ENCODE measurements at places on chromosomes 4 and X.

DNA sequence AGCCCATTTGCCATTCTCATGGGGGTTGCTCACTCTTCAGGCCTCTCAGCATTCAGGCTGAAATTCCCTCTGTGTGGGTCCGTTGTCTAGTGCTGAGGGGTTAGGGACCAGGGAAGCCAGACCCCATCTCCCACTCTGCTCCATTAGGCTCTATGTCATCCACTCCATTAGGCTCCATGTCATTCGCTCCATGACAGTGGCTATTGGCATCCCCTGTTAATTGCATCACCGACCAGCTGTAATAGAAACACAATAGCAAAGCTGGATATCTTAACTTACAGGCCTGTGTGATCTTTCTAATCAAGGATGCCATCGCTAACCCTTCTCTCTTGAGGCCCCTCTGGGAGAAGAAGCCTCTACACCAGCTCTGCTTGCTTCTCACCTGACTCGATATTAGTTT is 25.7 kb upstream of the ZNF518B start:
- DNase-seq: no peak

GRCh38 chrX:125444659-125445058 is 125.0 kb downstream of the TEX13C start:
- no peak for DNase-seq

DNA sequence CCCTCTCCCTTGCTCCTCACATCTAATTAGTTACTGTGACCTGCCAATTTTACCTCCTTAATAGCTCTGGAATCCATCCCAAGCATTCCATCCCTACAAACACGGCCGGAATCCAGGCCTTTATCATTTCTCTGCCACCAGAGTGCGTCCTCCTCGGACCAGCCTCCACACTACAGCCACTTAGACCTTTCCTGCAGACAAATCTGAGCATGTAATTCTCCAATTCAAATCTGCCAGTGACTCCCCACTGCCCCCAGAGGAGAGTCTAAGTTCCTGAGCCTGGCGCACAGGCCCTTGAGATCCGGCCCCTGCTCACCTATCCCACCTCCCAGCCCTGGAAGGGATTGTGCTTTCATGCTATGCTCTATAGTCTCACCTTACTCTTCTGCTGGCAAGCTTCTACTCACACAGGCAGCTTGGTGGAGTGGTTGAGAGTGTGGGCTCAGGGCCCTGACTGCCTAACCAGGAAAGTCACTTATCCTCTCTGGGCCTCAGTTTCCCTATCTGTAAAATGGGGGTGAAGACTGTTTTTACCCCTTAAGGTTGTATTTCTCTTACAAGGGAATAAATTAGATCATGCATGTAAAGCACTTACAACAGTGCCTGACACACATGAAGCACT is 31.2 kb downstream of the PJA1 start:
- DNase-seq: no peak

- no peak for DNase-seq
Observed at GRCh38 chr4:126604268-126604867, 1028.4 kb upstream of the INTU start.

GRCh38 chr4:162938738-162939485 is 227.8 kb downstream of the NAF1 start:
- DNase-seq: no peak

- DNase-seq: no peak
Observed at GRCh38 chr4:176276710-176277109, 7.7 kb upstream of the ASB5 start.

DNA sequence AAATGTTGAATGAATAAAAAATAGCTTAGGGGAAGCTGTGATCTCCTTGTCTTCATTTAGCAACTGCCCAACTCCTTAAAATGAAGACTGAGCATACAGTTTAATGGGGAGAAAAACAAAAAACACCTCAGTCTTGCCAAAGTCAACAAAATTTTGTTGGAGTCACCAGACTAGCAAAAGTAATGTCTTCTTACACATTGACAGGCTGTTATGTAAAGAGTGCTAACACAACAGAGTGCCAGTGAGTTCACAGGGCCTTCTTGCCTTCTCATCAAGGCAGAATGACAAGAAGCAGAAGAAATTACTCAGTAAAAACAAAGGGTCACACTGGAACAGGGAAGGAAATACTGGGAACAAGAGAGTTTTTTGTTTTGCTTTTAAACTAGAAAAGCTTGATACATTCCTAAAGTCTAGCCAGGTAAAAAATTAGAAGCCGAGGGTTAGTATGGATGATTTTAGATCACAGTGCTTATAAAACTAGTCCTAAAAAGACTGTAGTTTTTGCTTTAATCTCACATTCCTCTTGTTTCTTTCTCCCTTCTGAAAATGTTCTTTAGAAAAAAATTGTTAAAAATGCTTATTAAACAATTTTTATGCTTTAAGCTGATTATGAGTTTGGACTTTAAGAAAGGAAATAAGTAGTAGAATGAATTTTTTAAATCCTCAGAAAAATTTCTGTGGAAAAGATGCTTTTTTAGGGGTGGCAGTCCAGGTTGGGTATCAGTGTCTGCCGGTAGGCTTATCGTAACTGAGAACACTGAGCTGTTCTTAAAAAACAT is 38.7 kb upstream of the FRAS1 start:
- no peak for DNase-seq

- no peak for DNase-seq
Observed at GRCh38 chrX:43964936-43965335, 8.3 kb downstream of the NDP start.

GRCh38 chr4:52822972-52823701 is 39.0 kb upstream of the RASL11B start:
- no peak for DNase-seq

- no peak for DNase-seq
Observed at GRCh38 chr4:185119927-185120630, 23.0 kb upstream of the SLC25A4 start.

- no peak for DNase-seq
Observed at GRCh38 chr4:185205697-185206342, 2.0 kb upstream of the CFAP97 start.

DNA sequence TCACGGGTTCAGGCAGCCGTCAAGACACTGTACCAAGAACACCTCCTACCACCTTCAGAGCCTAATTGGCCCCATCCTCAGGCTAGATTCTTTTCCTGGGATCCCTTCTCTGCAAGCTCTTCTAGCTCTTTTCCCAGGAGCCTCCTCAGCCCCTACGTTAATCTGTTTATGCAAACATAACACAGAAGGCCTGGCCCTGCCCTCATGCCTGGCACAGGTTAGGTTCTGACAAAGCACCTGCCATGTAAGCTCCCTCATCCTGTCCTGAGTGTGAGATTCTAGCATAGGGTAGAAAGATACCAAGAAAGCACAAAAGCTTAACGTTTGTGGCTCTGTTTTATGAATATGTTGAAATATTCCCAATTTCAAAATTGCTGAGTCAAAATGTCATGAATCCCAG is 93.6 kb downstream of the IRF2 start:
- no peak for DNase-seq

GRCh38 chr4:70706516-70706915 is 15.2 kb upstream of the RUFY3 start:
- DNase-seq: no peak

DNA sequence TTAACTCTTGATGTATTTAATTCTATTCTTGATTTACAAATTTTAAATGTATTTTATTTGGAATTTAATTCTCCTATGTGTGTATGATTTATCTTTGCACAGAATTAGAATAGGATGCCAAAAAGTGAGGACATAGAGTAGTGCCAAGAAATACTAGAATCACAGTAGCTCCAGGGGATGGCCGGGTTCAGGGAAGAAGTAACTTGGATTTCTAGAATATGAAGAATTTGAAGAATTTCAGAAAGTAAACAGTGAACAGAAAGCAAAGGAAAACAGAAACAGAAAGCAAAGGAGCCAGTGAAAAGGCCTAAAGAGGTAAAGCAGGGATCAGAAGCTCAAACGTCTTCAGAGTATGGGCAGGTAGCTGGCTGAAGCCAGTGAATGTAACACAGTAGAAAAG is 1187.6 kb downstream of the RPA4 start:
- no peak for DNase-seq

DNA sequence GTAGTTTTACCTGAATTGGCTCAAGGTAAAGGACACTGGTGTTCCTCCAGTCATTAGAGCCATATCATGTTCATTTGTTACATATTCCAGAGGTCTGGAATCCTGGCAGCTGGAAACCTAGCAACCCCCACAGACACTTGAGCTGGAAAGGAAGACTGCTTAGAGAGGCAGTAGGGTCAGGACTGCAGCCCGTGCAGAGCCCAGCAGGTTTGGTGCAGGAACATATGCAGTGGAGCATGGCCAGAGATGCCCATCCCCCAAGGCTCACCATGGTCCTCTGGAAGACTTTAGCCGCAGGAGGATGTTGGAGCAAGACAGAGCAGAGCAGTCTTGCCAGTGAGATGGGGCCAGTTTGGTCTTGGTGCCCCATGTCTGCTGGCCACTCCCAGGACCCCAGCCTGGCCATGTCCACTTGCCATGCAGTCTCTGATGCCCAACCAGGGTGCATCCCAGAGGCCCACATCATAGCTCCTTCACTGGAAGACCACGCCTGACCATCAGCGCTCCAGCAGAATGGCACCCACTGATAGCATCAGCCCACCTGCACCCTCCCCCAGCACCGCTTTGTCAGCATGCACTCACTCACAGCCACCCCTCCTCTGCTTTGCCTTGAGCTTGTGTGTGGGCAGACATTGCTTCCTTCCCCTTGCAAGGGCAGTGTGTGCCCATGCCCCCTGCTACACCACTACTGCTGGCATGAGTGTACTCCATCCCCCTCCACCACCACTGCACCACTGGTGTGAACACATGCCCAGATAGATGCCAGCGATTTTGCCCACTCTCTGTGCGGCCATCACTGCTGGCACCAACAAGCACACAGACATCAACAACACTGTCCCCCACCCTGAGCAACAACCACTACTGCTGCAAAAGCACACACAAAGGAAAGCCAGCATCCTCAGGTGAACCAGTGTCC is 190.3 kb upstream of the SPOCK3 start:
- no peak for DNase-seq

DNA sequence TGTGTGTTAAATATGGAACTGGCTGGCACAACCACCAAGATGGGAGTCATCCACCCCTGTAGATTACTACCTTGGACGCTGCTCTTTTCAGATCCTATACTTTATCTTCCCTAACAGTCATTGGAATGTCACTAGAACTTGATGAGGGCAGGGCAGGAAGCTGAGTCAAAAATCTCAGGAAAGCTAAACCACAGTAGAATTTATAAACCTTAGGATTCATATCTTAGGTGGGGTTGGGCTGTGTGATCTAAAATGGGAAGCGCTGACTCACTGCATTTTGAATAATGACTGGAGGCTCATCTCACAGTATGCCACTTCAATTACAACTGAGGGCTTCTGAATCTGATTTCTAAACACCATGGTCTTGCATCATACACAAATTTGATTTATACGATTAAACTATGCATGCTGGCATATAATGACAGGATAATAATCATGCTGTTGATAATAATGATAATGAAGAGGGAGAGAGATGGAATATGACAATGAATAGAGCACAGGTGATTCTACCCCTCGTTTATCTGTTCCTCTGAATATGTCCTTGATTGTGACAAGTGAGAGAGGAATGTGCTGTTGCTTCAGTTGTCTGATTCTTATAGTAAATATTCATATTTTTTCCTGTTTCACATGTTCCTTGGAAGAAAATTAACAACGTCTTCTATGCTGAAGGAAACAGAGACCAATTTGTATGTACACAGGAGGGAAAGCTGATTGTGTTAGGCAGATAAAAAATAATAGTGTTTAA is 270.3 kb upstream of the HS3ST1 start:
- DNase-seq: no peak

- DNase-seq: no peak
Observed at GRCh38 chr4:152577708-152578396, 42.0 kb upstream of the FBXW7 start.

DNA sequence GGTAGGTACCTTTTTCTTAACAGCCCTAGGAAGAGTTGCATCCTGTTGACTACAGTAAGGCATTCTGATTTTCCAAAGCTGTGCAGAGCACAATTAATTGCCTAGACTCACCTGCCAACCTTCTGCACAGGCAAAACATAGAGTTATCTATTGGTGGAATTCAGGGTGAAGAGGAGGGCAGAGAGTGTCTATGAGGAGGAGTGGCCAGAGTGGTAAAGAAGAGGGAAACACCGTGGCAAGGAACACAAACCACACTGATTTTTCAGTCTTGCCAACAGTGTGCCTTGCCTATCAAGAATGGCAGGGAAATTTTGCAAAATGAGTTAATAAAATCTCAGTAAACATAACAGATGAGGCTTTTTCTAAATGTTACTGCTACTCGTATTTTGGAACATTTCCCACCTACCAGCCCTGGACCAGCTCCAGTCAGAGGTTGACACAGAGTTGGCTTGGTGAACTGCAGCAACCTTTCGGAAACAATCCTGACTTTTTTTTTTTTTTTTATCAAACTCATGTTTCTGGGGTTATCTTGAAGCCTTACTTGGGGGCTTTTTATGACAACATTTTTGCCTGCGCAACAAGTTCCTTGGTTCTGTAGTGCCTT is 67.9 kb upstream of the CAPN6 start:
- DNase-seq: no peak

DNA sequence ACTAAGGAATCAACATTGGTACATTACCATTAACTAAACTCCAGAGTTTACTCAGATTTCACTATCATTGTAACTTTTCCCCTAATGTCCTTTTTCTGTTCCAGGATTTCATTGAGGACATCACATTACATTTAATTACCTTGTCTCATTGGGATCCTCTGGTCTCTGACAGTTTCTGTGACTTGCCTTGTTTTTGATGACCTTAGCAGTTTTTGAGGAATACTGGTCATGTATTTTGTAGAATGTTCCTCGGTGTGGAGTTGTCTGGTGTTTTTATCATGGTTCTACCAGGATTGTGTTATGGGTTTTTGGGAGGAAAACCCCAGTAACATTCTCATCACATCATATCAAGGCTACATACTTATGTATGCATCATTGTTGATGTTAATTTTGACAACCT is 95.6 kb upstream of the TBC1D9 start:
- DNase-seq: no peak

GRCh38 chr4:760616-761015 is 55.0 kb downstream of the PCGF3 start:
- DNase-seq: no peak
